ENCODE measurements at places on chromosomes 7 and 10.

DNA sequence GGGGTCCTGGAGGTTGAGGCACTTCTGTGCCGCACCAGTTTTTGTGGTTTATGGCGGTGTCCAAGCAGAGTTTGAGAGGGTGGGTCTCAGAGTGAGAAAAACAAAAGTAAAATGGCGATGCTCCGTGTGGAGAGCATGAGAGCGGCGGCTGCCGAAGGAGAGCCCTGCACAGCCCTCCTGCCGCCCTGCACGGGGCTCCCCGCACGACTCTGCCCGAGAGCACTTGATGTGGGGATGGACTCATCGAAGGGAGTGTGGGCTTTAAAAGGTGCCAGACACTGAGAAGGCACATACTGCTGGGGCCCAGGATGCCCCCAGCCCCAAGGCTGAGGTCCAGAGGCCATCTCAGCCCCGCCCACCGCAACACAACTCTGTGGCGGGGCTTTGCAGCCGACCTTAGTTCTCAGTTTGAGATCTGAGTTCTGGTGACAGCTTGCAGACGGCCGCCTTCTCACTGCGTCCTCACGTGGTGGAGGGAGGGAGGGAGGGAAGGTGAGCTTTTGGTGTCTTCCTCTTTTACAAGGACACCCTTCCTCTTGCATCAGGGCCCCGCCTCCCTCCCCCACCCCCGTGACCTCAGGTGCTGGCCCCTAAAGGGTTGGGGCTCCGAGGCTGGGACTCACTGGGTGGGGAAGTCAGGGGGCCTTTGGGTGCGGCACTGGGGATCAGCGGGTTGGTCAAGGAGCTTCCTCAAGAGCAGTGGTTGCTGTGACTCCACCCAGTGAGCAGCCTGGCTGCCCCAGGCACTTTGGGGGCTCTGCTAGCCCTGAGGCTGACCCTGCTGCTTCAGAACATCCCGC is 69.1 kb downstream of the NKX6-2 start:
- no peak for DNase-seq

- no peak for DNase-seq
Observed at GRCh38 chr10:122173766-122174435, 97.2 kb upstream of the BTBD16 start.

DNA sequence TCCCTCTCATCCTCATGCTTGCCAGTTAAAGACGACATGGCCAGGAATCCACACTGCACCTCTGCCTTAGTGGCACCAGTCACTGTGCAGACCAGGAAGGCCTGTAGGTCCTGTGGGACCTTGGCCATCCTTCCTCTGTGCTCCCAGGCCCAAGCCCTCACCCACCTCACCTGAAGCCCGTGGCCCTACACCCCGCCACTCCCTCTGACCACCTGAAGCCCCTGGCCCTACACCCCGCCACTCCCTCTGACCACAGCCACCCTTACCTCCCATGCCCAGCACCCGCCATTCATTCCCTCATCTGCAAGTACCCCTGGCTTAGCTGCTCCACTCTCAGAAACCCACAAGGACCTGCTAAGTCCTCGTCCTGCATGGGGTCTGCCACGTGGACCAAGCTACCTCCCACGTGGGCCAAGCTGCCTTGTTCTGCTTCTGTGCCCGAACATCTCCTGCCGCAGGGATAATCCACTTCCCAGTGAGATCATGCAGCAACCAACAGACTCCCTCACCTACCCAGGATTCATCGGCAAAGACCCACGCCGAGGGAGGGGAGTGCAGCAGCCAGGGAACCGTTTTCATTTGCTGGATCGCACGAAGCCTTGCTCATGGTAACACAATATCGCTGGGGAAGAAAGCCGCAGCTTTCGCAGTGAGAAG is 151.2 kb downstream of the TCERG1L start:
- no peak for DNase-seq

GRCh38 chr10:63192826-63193225 is 59.7 kb downstream of the NRBF2 start:
- no peak for DNase-seq

- no peak for DNase-seq
Observed at GRCh38 chr7:74193054-74193453, 16.8 kb upstream of the LAT2 start.

DNA sequence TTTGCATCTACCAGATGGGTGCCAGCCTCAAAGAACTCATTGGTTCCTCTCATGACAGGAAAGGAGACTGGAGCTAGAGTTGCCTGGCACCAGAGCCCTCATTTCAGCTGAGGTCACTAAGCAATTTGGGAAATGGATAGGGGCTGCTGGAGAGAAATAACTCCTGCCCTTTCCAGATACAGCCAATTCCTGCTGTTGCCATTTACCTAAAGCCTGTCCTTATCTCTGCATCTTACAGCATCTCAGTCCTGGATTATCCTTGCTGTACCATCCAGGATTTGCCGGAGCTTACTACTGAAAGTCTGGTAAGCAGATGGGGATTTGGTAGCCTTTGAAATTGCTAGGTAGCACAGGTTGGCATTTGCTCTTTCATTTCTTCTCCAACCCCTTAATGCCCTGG is 31.9 kb upstream of the SMKR1 start:
- DNase-seq = no peak

DNA sequence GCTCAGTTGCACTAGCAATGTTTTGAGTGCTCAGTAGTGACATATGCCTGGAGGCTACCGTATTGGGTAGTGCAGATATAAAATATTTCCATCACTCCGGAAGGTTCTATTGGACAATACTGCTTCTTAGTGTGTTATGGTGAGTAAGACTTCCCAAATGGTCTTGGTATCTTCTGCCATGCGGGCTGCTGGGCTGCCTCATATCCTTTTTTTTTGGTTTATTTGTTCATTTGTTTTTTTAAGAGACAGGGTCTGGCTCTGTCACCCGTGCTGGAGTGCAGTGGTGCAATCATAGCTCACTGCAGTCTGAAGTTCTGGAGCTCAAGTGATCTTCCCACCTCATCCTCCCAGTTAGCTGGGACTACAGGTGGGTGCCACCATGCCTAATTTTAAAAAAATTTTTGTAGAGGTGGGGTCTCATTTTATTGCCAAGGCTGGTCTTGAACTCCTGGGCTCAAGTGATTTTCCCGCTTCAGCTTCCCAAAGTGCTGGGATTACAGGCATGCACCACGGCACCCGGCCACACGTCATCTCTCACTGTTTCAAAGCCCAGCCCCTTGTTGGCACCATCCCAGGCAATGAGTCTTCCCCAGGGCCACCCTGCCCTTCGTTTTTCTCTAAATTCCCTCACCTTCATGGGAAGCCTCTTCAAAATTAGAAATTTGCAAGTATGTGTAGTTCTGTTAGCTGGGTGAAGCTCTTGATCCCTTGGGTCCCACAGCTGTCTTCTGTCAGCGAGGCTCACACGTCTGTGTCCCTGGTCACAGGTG is 111.0 kb upstream of the KLF14 start:
- DNase-seq = no peak

DNA sequence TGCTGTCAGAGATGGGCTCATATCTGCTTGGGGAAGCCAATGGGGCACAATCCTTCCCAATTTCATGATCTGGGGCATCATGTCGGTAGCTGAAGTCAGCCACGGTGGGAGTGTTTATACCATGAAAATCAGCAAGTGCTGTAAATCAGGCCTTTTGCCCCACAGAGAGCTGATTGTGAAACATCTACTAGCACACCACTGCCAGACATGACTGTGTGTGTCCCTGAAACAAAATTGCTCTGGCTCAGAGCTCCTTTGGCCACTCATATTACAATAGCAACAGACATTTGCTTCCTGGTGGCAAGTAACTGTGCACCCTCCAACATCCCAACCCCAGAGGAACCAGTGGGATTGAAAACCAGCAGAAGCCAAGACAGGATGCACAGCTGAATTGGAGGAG is 23.7 kb downstream of the GPR26 start:
- DNase-seq = no peak

DNA sequence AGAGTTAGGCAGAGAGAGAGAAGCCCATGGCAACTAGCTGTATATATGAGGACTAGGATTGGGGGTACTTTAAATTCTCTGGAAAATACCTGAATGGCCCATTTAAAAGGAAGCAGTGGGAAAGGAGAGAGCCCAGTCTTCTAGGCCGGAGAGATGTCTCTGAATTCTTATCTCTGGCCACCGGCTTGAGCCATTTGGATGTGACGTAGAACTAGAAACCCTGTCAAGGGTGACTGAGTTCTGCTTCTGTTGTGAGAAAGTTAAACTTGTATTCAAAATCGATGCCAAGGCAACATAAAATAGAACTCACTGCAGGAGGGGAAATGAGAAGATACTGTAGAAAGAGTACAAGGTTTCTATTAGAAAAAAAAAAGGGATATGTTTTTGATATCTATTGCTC is 6.3 kb upstream of the GSTK1 start:
- no peak for DNase-seq

DNA sequence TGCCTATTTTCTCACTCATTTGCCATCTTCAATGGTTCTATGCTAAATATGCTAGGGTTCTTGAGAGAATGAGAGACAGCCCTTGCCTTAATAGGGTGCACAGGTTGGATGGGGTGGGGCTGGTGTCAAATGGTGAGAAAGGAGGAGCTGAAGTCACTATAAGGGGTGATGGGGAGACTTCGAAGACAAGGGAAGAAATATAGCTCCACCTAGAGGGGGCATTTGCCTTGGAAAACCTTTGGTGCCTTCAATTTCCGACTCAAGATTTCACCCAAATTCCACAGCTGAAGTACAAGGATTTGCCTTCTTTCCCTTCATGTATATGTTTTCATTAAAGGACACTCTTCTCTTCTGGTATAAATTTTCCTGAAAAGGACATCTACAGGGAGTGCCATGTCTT is 5.6 kb downstream of the PTN start:
- DNase-seq = no peak

GRCh38 chr7:31939076-31939475 is 131.1 kb downstream of the PDE1C start:
- no peak for DNase-seq

GRCh38 chr7:19783541-19783940 is 10.1 kb upstream of the TMEM196 start:
- DNase-seq = no peak

GRCh38 chr7:118735441-118735840 is 510.9 kb downstream of the ANKRD7 start:
- DNase-seq = no peak

GRCh38 chr7:47375121-47375938 is 206.6 kb downstream of the TNS3 start:
- DNase-seq = no peak

DNA sequence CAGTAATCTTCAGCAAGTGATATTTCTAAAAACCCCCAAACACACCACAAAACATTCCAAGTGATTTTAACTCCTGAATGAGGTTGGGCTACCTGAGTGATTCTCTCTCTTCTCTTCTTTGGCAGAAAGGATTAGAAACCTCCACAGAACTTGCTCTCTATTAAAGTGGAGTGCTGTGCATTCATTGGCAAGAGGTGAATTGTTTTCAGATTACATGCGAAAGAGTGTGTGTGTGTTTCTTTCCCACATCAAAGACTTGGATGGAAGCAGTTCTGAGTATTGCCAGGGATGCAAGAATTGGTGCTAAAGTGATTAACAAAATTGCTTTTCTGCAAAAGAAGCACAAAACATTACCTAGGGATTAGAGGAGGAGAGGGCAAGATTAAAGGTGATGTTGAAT is 13.1 kb upstream of the FBXW4 start:
- no peak for DNase-seq

DNA sequence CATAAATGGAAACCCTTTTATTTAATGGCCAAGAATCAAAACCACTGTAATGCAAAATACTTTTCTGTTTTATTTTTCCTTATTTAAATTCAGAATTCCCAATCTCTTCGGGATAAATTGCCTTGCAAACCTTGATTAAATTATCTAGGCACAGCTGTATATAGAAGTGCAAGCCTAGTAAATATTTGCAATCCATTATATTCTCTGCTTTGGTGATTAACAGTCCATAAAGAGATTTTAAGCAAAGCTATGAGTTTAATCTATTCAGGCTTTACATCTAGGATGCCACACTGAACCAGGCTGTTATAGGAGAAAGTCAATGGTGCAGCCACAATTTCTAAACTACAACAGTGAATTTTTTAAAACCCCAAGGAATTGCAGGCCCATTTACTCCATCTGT is 43.6 kb upstream of the THSD7A start:
- no peak for DNase-seq

DNA sequence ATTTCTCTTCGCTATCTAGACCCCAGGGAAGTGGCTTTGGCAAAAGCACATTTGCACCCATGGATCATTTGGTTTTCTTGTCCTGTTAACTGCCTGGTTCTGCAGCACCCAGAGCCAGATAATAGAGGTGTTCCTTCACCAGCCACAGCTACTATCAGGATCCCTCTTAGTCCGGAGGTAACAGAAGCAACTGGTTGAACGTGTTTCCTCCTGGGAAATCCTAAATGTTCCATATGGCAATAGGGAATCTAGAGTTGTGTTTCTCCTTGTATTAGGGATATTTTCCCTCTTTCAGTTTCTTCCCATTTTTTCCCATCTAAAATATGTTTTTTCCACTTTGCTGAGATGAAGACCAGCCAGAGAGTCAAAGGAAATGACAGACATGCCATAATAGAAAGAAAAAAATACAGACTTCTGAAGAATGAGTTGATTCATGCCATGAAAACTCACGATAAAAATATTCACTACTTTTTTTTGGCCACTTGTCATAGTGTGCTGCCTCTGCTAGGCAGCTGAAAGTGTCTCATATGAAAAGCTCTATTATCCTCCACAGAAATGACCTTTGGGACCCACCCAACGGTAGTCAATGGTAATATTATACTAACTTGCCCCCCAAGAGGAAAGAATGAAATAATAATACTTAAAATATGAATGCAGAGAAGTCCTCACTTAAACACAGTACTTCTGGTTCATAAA is 472.8 kb downstream of the KCNMA1 start:
- DNase-seq = no peak

DNA sequence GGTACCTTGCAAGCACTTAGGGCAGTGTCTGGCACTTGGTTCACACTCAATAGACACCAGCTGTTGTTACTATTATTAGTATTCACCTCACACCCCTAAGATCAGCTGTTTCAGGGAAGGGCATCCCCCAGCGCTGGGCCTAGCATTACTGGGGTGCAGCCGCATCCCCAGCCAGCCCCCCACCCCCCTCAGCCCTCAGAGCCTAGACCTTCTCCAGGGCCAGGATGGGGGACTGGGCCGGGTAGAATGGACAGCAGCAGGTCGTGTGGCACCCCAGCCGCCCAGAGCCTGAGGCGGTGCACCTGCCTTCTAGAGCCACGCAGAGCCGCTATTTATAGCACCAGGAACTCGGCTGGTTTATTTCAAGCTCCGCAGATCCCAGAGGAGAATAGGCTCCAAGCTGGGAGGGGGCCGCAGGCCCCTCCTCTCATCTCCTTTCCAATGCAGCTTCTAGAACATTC is 60.5 kb downstream of the GTF2IRD1 start:
- no peak for DNase-seq

- no peak for DNase-seq
Observed at GRCh38 chr10:44828508-44829142, 82.5 kb upstream of the TMEM72 start.

GRCh38 chr10:132849546-132850031 is 63.6 kb upstream of the NKX6-2 start:
- no peak for DNase-seq
